WTC11 (cell line): ENCODE measurements at places on chromosomes 3 and 15. TPM values are rescaled to one million over a fixed set of nuclear protein-coding genes. Genes with fewer than 3 reads are reported as not detected.

DNA sequence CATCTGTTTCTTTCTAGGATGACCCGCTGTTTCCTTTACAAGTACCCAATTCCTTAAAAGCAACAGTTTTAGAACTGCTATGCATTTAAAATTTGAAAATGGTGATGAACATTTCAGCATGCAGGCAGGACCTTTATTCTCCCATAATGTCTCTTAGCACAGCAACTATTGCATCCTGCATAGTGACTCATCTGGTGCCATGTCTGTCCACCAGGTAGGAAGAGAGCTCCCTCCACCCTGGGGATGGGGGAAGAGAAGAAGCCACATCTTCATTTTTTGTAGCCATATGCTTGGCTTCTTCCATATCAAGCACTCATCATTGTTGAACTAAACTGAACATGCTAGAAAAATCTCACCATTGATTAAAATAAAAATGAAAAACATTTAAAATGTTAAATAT, 9.9 kb downstream of the GPR15 start:
- no peak for DNase-seq

TOP2B gene
- total RNA-seq, result 151 to 167 TPM (median 160 TPM) in 3 replicates

GRCh38 chr15:27065151-27065550, 94.2 kb downstream of the GABRG3 start:
- no peak for DNase-seq

- no peak for DNase-seq
Measured at GRCh38 chr15:51647128-51647562, 24.6 kb upstream of the DMXL2 start.

GRCh38 chr15:95684693-95685115, 645.8 kb upstream of the NR2F2 start:
- DNase-seq, result no peak

DNA sequence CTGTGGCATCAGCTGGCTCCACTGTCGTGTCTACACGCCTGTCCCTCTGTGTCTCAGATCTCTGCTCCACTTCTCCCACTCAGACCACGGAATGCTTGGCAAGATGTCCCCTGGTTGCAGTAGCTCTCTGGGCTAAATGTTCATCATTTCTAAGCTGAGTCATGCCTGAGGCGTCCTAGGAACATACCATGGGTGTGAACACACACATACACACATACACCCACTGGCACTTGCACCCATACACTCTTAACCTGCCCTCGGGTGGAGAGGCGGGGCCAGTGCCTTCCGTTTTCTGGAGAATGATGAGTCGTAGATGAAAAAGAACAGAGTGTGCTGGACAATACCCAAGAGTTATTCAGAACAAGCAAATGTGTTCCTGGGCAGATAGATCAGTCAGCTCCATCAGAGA, 72.4 kb downstream of the SENP2 start:
- no peak for DNase-seq
